Right lung (tissue), 10 donors: ENCODE measurements at places on chromosomes 1 and 21. TPM values are rescaled to one million over a fixed set of nuclear protein-coding genes. Genes with fewer than 3 reads are reported as not detected.

The SAMSN1 gene
- 2.1 TPM for polyA plus RNA-seq

The KCNK1 gene
- 5.3 TPM for polyA plus RNA-seq

The KRTAP10-10 gene
- not detected for polyA plus RNA-seq

The SYT2 gene
- polyA plus RNA-seq: 4.5 TPM

The AIM2 gene
- 0.43 TPM for polyA plus RNA-seq

The IFI16 gene
- polyA plus RNA-seq: 125 TPM

The RHBG gene
- polyA plus RNA-seq: 2.6 TPM

The DPM3 gene
- polyA plus RNA-seq: 19.1 TPM

The USF1 gene
- polyA plus RNA-seq: 67.7 TPM

The NECTIN4 gene
- 7.3 TPM for polyA plus RNA-seq

The OLFML2B gene
- 10.2 TPM for polyA plus RNA-seq

The UMODL1 gene
- polyA plus RNA-seq: 0.35 TPM

The RNU1-1 gene
- polyA plus RNA-seq: 2.7 TPM

The JAM2 gene
- polyA plus RNA-seq: 42.8 TPM

The TRIM62 gene
- 5.0 TPM for polyA plus RNA-seq

The PAFAH2 gene
- 11.6 TPM for polyA plus RNA-seq

The MORN1 gene
- 14.9 TPM for polyA plus RNA-seq

The EFCAB14 gene
- 80.1 TPM for polyA plus RNA-seq

The RBM11 gene
- 6.3 TPM for polyA plus RNA-seq

The CTBS gene
- polyA plus RNA-seq: 15.9 TPM

The TNFRSF18 gene
- 0.29 TPM for polyA plus RNA-seq

- DNase-seq: no peak
These were observed 119.2 kb downstream of the DMRTB1 start for GRCh38 chr1:53578358-53578757.

- no peak for DNase-seq
These were observed 42.5 kb downstream of the OR10J5 start for GRCh38 chr1:159493354-159493753.

DNA sequence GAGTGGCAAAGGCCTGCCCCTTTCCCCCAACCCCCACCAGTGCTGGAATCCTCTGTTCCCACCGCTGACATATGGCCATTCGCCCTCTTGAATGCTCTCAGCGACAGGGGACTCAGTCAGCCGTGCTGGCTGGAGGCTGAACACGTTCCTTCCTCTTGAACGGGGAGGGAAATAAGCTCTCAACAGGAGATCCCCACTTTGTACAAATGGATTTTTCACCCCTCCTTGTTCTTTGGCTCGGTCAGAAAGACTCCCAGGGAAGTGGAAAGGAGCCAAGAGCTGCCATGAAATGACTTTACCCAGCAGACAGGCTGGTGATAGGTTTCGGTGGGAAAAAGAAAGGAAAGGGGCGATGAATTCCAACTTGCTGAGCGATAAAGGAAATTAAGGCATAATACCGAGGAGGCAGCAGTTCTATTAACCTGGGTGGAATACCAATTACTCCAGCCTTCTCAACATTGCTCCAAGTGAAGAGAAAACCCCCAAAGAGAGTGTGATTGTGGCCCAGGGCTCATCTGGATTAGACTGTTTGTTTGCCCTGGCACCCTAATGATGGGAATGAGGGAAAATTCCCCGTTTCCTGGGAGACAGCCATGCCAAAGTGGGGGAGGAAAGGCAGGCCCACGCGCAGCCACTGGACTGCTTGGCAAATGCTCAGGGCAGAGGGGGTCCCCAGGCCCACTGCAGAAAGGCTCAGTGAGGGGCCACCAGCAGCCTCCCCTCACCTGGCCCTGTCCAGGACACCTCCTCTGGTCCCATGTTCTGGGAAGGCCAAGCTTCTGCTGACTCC lies 23.9 kb downstream of the LRP8 start:
- no peak for DNase-seq

DNA sequence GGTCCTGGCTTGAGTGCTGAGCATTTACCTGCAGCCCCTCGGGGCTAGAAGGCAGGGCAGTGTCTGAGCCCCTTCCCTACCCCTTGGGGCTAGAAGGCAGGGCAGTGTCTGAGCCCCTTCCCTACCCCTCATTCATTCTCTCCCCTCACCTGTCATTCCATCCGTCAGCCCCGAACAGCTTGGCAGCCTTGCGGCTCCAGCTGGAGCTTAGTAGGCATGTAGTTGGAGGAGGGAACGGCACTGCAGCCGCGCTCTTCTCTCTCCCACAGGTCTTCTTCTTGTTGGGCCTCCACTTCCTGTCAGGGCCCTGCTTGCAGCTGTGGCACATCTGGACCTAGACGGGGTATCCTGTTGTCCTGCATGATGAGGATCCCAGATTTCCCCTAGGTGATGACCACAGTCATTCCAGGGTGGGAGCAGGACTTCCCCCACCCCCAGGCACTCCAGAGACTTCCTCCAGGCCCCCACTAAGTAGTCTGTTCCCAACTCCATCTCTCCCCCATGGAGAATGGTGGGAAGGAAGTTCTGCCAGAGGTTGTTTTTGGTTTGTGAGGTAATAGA lies 22.2 kb downstream of the MAPKAPK2 start:
- no peak for DNase-seq

DNA sequence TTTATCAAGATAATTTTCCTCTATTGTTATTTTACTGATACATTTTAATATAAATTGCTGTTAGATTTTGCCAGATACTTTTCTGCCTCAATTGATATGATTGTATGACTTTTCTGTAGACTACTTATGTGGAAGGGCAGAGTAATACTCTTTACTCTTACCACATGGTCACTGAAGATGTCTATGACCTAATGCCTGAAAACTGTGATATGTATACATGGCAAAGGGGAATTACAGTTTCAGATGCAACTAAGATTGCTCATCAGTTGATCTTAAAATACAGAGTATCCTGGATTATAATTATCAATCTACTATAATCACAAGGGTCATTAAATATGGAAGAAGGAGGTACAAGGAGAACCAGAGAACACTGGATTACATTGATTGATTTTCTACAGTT lies 1528.0 kb downstream of the BRINP3 start:
- DNase-seq: no peak

DNA sequence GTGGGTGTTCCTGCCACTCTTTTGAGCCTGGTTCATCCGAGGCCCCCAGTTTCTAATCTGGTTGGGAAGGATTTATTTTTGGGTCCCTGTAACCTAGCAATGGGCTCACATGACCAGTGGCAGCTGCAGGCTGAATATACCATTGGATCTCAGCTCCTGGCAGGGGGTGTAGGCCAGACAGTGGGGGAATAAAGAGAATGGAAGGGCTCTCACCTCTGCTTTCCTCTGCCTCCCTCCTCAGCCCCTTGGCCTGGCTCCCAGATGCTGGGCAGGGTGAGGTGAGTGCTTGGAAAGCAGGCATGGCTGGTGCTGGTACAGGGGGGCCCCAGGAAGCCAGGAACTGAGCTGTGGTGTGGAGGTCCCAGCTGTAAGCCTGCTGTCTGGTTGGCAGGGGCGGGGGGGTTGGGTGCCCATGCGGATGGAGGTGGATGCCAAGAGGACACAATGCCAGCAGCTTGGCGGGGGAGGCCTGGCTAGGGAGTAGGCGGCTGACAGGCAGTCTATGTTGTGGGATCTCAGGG lies 3.6 kb upstream of the GPR61 start:
- no peak for DNase-seq

DNA sequence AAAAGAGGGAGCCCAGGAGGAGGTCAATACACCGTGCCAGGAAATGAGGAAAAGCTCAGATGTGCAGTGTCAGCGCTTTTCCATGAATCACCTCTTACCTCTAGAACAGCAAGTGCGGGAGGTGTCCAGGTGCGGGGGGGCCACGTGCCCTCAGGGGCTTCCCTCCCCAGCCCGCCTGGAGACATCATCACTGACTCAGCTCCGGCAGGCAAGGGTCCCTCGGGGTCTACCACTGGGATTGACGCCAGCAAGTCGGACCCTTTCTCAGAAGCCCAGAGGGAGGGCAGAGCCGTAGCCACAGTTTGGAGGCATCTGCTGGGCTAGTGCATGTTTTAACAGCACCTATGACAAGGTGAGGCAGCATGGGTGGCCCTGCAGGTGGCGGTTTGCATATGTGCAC lies 67.4 kb upstream of the TRAPPC10 start:
- DNase-seq: no peak

DNA sequence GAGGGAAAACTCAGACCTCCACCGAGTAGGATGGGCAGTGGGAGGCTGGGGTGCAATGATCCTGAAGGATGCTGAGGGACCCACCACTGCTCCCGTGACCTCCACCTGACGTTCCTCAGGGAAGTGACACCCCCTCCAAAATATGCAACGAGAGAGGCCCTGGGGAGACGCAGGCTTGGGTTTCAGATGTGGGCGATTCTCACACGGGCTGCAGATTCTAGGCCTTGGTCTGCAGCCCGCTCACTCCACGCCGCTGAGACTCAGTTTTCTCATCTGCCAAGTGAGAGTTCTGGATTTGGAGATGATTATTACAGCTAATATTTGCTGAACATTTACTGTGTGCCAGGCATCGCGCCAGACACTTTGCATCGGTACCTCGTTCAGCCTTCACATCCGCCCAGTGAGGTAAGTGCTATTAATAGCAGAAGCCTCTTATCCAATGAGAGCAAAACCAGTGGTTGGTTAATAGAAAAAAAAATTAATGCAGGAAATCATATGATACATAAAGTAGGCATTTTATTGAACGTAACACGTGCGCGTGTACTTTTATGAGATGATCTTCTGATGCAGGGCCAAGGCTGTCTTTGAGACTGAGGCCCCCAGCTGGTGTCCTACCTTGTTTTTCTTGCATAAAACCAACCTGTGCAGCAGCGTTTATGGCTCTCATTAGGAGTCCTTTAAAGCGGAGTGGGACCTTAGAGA lies 102.0 kb upstream of the RUNX3 start:
- peak; percentile 57 for DNase-seq

DNA sequence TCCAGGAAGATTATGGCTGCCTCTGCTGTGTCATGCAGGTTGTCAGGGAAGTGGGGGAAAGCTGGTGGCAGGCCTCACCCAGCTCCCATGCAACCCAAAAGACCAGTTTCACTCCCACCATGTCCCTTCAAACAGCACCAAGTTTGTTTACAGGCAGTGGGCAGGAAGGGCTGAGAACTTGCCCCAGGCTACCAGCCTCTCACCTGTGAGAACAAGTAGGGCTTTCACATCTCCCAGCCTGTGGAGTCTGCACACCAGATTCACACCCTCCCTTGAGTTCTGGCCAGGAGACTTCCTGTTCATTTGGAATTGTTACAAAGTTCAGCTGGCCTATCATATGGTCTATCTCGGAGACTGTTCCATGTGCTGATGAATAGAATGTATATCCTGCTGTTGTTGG lies 27.8 kb downstream of the RPAP2 start:
- no peak for DNase-seq

- no peak for DNase-seq
These were observed 5.0 kb downstream of the JMJD4 start for GRCh38 chr1:227729881-227730629.

GRCh38 chr1:11252538-11252937 lies 9.8 kb downstream of the MTOR start:
- no peak for DNase-seq

DNA sequence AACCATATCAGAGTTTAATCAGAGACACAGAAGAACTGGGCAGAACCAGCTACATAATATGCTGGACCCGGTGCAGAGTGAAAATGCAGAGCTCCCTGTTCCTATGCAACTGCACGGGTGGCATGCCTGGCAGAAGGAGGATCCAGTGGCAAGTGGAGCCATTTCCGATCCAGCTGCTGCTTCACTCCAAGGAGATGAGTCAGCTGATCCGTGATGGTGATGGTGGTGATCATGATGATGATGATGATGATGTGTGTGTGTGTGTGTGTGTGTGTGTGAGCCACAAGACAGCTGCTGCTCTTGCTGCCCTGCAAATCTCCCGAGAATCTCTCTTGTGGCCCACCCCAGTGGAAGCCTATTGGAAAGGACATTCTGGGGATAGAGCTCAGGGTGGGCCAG lies 133.0 kb downstream of the URB2 start:
- DNase-seq: no peak

GRCh38 chr1:206812471-206812870 lies 40.2 kb upstream of the IL10 start:
- no peak for DNase-seq

GRCh38 chr1:10629816-10630571 lies 155.2 kb downstream of the PEX14 start:
- no peak for DNase-seq

DNA sequence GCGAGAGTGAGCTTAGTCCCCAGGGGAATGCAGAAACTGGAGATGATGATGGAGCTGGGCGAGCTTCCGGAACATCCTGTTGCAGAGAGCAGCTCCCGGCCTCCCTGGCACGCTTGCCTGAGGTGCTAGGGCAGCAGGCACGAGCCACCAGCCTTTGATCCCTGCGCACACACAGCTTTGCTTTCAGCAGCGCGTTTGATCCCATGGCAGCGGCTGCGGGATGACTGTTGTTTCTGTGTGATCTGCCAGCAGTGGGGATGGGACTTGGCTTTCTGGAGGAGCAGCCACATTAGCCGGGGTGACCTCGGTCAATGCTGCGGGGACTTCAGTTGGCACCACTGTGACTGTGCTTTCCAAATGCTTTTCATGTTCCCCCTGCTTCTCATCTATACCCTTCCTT lies 193.2 kb downstream of the KAZN start:
- DNase-seq: no peak

GRCh38 chr1:224106568-224107281 lies 7.2 kb upstream of the FBXO28 start:
- DNase-seq: peak; percentile 5

- no peak for DNase-seq
These were observed 28.8 kb downstream of the TAF5L start for GRCh38 chr1:229596925-229597699.

DNA sequence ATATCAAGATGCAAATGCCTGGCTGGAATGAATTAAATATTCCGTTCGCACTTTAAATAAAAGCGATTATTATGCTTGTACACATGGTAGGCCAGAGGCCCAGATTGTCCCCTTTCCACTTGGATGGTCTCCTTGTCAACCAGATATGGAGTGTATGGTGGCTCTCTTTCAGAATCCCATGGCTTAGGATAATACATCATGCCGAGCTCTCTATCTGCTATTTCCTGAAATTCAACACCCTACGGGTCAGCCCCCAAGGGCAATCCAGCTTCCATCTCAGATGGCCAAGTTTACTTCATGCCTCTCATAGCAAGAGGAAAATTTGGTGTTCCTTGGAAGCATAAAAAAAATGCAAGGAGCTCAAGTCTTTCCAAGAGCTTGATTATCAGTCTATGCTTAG lies 25.4 kb upstream of the FMO1 start:
- no peak for DNase-seq

DNA sequence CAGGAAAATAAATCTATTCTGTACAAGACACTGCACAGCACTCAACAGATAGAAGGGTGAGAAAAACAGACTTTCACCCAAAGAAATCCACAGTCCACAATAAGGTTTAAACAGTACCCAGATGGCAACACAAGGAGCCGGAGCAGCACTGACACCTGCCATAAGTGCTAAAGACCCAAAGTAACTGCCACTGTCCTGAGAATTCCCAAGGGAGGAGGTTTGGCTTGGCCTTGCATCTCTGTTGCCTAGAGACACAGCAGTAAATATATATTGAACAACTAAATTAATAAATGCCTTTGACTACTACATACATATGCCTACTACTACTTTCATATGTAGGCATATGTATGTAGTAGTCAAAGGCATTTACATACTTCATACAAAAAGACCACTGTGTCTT lies 68.0 kb downstream of the VAV3 start:
- no peak for DNase-seq
